Hair follicular keratinocyte (primary cell): ENCODE measurements at places on chromosomes 1 and 21. TPM values are rescaled to one million over a fixed set of nuclear protein-coding genes. Genes with fewer than 3 reads are reported as not detected.

The RNF19B gene
- 30.1 and 45.8 TPM in 2 replicates for total RNA-seq

The LMOD1 gene
- total RNA-seq = 0.08 TPM in 1 of 2 replicates, not detected in the other

The SSBP3 gene
- 14.5 and 17.5 TPM in 2 replicates for total RNA-seq

The NCF2 gene
- total RNA-seq = 1.5 and 2.9 TPM in 2 replicates

The MX2 gene
- total RNA-seq = 0.55 TPM in 1 of 2 replicates, not detected in the other

The CFAP141 gene
- total RNA-seq = not detected in 2 replicates

The NUAK2 gene
- 15.5 and 18.4 TPM in 2 replicates for total RNA-seq

The USP48 gene
- 14.9 and 20.0 TPM in 2 replicates for total RNA-seq

The CLIC6 gene
- 0.16 TPM in 1 of 2 replicates, not detected in the other for total RNA-seq
